Activated T-helper 1 cell treated with anti-CD3 and anti-CD28 coated beads, Interleukin-12 subunit alpha, Interleukin-12 subunit beta, Interleukin-2, Interleukin-4 antibody, amounts not matched to agents 30 ng/mL and 10 ng/mL and 1 ng/mL, durations not matched to agents 14 hours and 24 hours and 36 hours (primary cell): ENCODE measurements at places on chromosomes 12 and 14.
A peak's percentile ranks its signal among the peaks of the same experiment; 100 is the strongest.

- H3K36me3 ChIP-seq: peaks cover 32% of the 10 kb centered on the region
- H3K27me3 ChIP-seq: no peaks in the 10 kb centered on the region
- H3K4me1 ChIP-seq: peaks cover 97% of the 10 kb centered on the region
- peak overlapping the region; percentile 86 for H3K4me3 ChIP-seq
- H3K27ac ChIP-seq: peak overlapping the region; percentile 81
Observed at GRCh38 chr12:96208801-96209549, 14.8 kb downstream of the ELK3 start.

DNA sequence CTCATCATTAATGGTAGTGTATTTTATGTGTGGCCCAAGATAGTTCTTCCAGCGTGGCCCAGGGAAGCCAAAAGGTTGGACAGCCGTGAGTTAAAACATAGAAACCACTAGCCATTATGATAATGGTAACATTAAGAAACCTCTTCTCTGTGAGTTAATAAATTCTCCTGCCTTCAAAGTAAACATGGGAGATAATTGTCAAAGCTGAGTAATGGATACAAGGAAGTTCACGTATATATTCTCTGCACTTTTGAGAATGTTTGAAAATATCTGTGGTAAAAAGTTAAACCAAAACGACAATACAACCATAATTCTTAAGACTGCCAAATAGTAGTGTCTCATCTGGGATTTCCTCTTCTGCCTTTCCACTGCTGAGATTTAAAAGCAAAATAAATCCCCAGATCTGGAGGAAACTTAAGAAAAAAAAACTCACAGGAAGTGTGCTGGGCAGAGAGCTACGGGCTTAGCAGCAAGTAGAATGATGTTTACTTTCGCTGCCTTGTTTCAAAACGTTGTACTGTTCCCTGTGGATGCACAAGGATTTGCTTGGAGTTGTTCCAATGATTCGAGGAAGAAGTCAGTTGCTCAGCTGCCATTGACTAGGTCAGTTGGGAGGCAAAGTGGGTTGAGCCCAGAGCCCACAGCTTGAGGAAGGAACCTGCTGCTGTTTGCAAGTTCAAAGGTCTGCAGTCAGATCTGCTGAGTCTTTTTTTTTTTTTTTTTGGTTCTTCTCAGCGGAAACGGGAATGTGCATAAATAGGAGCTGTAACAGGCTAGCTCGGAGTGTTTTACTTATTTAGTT, 1.7 kb downstream of the TPCN1 start:
- H3K4me3 ChIP-seq: peak overlapping the region; percentile 91
- H3K27ac ChIP-seq: peak overlapping the region; percentile 86
- peaks cover 8% of the 10 kb centered on the region for H3K36me3 ChIP-seq
- peaks cover 22% of the 10 kb centered on the region for H3K4me1 ChIP-seq
- no peaks in the 10 kb centered on the region for H3K27me3 ChIP-seq

DNA sequence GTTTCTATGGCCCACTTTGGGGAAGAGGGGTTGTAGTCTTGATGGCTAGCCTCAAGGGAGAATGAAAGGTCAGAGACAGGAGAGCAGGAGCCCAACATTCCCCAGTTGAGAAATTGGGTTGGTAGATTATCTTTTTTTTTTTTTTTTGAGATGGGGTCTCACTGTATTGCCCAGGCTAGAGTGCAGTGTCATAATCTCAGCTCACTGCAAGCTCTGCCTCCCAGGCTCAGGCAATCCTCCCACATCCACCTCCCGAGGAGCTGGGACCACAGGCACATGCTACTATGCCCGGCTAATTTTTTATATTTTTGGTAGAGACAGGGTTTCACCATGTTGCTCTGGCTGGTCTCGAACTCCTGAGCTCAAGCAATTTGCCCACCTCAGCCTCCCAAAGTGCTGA, 34.9 kb downstream of the BCAT1 start:
- H3K27me3 ChIP-seq: peaks cover 4% of the 10 kb centered on the region
- peaks cover 15% of the 10 kb centered on the region for H3K4me1 ChIP-seq
- H3K36me3 ChIP-seq: peaks cover 3% of the 10 kb centered on the region
- H3K4me3 ChIP-seq: no peak overlapping the region
- no peak for DNase-seq

GRCh38 chr14:71399057-71399487, 491.8 kb downstream of the PCNX1 start:
- no peaks in the 10 kb centered on the region for H3K27me3 ChIP-seq
- DNase-seq: peak; percentile 27
- H3K36me3 ChIP-seq: peaks cover 5% of the 10 kb centered on the region
- peak overlapping the region; percentile 50 for H3K4me3 ChIP-seq
- peaks cover 65% of the 10 kb centered on the region for H3K4me1 ChIP-seq

DNA sequence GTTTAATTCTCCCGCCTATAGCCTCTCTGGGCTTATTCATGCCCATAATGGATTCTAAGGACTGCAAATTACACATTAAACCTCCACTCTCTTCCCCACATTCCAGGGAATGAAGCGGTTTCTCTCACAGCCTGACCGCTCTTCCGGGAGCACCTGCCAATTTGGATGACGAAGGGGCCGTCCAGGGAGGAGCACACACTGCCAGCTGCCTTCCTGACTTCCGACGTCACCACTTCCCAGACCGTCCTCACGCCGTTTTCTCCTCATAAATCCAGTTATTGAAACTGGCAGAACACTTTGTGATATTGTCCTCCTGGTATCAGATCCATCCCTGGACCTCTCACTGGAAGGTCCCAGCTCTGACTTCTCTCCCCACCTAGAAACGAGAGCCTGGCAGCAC, 87.6 kb downstream of the GCH1 start:
- no peaks in the 10 kb centered on the region for H3K4me1 ChIP-seq
- H3K27me3 ChIP-seq: peaks cover 3% of the 10 kb centered on the region
- no peak for DNase-seq
- H3K4me3 ChIP-seq: no peak overlapping the region
- no peak overlapping the region for H3K27ac ChIP-seq

DNA sequence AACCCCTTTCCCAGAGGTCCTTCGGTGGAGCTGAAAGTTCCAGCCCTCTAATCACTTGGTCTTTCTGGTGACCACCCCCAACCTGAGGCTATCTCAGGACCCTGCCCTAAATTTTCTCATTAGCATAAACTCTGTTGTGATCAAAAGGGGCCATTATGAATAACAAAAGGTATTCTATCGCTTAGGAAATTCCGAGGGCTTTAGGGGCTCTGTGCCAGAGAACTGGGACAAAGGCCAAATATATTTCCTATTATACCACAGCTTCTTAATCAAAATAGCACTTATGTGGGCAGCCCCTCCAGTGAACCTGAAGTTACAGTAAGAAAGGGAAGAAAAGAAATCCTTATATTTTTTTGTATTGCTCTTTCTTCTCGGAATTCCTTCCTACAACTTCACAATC, 125.3 kb upstream of the NPAS3 start:
- no peaks in the 10 kb centered on the region for H3K27me3 ChIP-seq
- H3K4me1 ChIP-seq: no peaks in the 10 kb centered on the region
- DNase-seq: no peak
- H3K36me3 ChIP-seq: no peaks in the 10 kb centered on the region
